ENCODE measurements at places on chromosomes 16 and 17.

- no peak for DNase-seq
These were observed 883 bp downstream of the USH1G start for GRCh38 chr17:74922172-74922571.

DNA sequence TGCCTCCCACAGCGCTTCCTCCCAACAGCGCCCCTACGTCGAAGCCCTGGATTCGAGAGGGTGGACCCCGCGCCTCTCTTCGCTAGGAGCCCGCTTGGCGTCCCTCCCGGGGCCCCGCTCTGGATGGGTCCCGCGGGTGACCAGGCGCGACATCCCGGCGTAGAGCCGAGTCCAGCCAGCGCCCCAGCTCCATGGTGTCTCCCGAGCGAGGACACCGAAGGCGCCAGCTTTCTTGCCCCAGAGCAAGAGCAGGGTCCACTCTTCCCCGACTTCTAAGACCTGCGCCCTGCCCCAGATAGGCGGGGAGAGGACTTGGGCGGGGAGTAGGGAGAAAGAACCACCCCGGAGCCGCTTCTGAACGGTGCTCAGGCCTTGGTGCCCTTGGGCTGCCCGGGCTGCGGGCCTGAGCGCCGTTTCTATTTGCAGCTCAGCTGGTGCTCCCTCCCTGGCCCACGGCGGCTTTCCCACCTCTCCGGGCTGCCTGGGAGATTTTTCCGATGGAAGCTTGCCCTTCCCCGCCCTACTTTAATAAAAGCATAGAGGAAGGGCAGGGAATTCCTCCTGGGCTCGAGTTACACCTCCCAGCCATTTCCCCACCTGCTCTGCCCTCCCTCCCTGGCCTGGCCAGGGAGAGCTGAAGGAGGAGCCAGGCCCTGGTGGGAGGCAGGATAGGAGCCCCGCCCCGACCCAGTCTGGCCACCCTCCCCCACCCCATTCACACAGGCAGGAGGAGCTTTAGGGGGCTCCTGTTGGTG is 1.8 kb downstream of the MMP15 start:
- DNase-seq, result no peak

DNA sequence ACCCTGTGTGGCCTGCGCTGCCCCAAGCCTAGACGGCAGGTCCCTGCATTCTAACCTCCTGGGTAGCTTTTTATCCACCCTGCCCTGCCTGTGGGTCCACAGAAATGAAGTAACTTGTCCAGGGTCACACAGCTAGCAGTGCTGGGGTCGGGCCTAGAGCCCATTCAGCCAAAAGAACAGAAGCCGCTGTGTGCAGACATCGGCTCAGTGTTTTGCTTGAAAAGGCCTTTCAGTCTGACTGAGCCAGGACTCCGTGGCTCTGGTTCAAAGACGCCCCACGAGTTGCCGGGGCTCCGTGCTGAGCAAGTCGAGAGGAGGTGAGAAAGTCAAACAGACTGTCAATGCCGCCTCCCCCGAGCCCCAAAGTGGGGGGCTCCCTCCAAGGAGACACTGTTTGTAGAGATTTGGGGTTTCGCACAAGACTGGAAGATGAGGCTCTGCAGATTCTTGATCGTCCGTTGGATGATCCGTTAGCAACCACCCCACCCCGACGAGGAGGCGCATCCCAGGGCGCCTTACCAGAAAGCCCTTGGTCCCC is 226.2 kb downstream of the NTN1 start:
- no peak for DNase-seq

- DNase-seq, result no peak
These were observed 36.1 kb upstream of the ERCC4 start for GRCh38 chr16:13883881-13884280.

DNA sequence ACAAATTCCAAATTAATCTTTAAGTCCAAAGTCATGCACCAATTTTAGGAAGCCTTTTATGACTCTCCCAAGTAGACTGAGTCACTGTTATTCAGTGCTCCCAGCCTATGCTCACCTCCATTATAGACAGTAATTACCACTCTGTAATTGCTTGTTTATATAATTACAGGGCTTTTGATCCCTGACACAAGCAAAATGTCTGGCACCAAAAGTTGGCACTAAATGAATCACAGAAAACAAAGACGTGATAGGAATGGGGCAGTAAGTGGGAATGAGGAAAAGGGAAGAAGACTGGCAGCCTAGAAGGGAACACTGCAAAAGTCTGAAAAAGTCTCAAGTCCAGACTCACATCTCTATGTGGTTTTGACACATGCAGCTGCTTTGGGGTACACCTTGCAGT is 94.1 kb downstream of the SLC39A11 start:
- DNase-seq, result no peak

DNA sequence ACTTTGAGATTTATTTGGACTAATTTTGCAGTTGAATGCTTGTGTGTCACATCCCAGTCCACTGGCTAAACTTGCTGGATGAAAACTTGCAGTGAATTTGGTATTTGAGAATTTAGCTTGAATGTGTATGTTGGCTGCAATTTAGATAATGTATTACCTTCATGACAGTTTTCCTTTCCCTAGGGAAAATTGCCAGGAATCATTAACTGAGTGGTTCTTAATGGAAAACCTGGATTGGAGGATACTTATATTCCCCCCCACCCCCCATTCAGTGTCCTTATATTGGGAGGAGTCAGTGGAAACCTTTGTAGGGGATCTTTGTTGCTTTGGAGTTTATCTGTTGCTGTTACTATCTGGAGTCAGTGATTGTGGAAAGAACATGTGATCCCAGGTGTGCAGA is 67.6 kb downstream of the KPNA2 start:
- DNase-seq, result no peak

GRCh38 chr16:54466233-54466632 is 179.6 kb upstream of the IRX3 start:
- peak; percentile 84 for DNase-seq

DNA sequence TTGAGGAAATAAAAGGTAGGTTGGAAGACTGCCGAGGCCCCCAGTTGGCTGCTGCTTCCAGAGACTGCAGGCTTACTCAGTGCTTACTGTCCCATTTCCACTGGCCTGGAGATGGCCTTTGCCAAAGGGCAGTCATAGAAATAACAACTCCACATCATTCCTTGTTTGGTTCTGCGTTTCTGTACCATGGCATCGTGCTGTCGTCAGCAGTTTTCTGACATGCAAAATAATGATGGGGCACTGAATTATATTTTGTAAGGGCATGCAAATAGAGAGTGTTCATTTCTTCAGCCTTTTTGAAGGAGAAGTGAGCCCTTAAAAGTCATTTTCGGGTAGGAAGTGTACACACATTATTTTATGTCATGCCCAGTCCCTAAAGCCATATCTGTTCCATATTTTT is 88.9 kb downstream of the RBFOX1 start:
- DNase-seq, result no peak

- DNase-seq, result no peak
These were observed 48.0 kb downstream of the SRL start for GRCh38 chr16:4193920-4194319.

- no peak for DNase-seq
These were observed at the start of gene KRTAP16-1 for GRCh38 chr17:41308918-41309359. TSS of gene KRTAP16-1 (minus strand) at chr17:41309309. CDS start at chr17:41309253, 56 bp downstream.

- no peak for DNase-seq
These were observed 44.4 kb downstream of the APPBP2 start for GRCh38 chr17:60481604-60482003.

GRCh38 chr16:75390926-75391653 is 42.2 kb downstream of the CFDP1 start:
- DNase-seq, result no peak

GRCh38 chr16:56743840-56744239 is 13.9 kb downstream of the NUP93 start:
- DNase-seq, result no peak

- no peak for DNase-seq
These were observed 47.9 kb downstream of the FOXL1 start for GRCh38 chr16:86626284-86626683.

GRCh38 chr17:56723421-56723820 is 110.3 kb downstream of the C17orf67 start:
- no peak for DNase-seq

GRCh38 chr17:65131946-65132345 is 5.2 kb upstream of the RGS9 start:
- no peak for DNase-seq

DNA sequence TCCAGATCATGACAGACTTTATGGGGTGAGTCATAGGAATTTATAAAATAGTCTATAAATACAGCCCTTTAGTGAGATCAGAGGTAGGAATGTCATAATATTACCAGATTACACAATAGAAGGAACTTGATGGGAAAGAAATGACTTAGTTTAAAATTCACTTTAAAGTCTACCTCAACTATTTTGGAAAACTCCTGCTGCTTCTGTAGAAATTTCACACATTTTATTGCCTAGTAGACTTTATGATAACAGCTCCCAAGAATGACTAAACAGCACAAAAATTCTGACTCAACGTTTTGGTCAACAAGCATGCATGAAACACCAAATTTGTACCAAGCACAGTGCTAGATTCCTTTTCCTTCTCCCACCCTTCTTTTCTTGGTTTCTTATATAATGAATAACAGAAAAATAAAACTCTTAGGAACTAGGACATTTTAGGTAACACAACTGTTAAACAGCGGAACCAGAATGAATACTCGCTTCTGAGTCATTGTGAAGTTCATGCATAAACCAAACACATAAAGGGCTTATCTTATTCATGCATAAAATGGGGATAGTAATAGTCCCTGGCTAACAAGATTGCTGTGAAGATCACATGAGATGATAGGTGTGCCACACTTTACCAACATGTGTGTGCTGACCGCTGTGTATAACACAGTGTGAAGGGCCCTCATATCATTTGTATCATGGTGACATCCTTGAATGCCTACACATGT is 243.9 kb downstream of the CDH8 start:
- DNase-seq, result no peak

- no peak for DNase-seq
These were observed 9.3 kb downstream of the UBE2G1 start for GRCh38 chr17:4357030-4357628.

GRCh38 chr17:61011251-61011650 is 333.6 kb downstream of the BCAS3 start:
- DNase-seq, result no peak

GRCh38 chr17:63834431-63835166 is 7.1 kb upstream of the FTSJ3 start:
- peak; percentile 35 for DNase-seq

DNA sequence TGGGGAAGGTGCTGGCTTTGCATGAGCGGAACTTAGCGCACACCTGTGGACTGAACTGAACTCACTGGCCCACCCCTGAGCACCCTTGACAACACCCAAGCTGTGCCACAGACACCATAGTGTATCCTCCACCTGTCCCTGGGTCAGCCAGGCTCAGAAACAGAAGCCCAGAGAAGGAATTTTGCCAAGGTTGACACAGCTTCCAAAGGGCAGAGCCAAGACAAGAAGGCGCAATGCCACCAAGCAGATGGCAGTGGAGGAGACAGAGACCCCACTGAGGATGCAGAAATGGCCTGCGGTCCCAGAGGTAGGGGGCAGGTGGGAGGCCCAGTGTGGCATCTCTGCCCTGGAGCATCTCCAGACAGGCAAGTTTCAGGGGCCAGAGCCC is 169.0 kb downstream of the ENGASE start:
- no peak for DNase-seq

DNA sequence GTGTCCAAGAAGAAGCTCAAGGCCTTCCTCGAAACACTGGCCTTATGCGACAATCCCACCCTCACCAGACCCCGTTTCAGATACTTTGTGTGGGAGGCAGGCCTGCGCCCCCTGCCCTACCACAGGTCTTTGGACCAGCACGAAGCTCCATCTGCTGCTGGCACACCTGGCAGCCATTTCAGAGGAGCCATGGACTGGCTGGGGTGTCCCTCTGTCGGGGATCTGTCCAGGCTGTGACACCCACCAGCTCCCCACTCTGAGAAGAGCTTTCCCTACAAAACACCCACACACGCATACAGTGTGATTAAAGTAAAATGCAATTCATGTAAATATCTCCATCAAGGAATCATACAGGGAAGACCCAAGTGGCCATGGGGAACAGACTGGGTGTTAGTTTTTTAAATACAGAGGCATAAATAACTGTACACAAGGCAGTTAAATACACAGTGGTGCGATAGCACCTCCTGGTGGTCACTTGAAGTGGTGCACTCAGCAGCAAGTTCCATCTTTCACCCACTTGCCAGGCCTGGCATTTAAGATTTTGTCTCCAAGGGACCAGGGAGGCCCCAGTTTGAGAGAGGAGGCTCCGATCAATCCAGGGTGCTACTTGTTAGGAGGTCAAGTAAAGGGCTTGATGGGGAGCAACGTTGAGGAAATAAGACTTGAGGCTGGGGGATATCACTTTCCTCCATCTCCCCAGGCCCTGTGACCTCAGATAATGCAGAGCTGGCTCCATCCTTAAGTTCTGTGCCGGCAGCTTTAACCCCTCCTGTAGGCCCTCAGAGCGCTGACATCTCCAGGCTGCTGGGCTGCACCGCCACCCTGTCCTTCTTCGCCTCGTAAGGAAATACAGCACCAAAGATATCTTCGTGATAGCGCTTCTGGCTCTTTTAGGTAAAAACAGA is 43.6 kb downstream of the NOS2 start:
- DNase-seq, result peak; percentile 2

All from SHP77 treated with DMSO at 0.1 percent for 48 hours (cell line).